Fibroblast of skin of left biceps (primary cell): ENCODE measurements at places on chromosomes 13 and 19.

- DNase-seq, result no peak
Observed at GRCh38 chr13:82412749-82413148, 1469.5 kb downstream of the SLITRK1 start.

DNA sequence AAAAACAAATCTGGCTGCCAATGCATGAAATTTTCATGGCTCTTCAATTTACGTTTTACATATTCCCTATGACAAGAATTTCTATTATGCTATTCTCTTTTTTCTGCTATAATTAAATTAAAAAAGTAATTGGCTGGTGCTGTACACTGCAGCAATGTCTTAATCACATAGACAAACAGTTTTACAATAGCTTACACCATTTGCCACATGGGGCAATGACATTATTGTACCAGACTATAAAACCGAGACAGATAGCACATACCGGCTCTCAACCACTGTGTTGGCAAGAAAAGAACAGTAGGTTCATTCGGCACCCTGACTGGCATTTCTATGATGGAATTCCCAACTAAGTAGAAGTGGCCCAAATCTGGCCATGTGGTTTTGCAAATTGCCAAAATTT, 67.7 kb downstream of the DACH1 start:
- no peak for DNase-seq

- DNase-seq, result no peak
Observed at GRCh38 chr13:73497430-73497829, 438.6 kb downstream of the KLF5 start.

DNA sequence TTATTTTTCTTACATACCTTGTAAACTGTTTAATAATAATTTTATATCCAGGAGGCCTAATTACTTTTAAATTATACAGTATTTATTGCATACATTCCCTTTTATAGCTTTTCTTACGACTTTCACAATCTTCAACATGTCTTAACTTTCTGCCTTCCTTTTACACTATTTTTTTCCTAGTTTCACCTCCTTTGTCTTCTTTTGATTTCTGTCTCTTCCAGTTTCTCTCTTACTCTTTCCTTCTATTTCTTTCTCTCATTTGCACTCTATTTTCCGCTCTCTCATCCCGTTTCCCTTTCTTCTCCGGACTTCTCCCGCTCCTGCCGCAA, 11.5 kb downstream of the ZNF552 start:
- DNase-seq, result no peak

GRCh38 chr19:44401139-44402115, at the start of gene ZNF285:
Gene ZNF285 (minus strand): TSS chr19:44401608. CDS start chr19:44397213, 4,395 bp downstream.
- DNase-seq, result peak; percentile 89

DNA sequence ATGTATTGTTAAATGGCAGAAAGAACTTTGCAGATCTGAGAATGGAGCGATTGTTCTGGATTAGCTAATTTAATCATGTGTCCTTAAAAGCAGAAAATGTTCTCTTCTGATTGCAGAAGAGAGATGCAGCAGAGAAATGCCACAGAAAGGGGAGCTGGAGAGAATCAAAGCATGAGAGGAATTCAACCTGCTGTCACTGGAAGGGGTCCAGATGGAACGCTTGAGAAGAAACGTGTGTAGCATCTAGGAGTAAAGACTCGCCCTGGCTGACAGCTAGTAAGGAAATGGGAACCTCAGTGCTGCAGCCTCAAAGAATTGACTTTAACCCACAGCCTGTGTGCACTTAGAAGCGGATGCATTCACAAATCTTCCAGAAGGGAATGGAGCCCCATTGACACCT, 502.8 kb downstream of the KLF12 start:
- DNase-seq, result no peak

GRCh38 chr13:110448230-110448629, 113.3 kb downstream of the RAB20 start:
- peak; percentile 47 for DNase-seq

DNA sequence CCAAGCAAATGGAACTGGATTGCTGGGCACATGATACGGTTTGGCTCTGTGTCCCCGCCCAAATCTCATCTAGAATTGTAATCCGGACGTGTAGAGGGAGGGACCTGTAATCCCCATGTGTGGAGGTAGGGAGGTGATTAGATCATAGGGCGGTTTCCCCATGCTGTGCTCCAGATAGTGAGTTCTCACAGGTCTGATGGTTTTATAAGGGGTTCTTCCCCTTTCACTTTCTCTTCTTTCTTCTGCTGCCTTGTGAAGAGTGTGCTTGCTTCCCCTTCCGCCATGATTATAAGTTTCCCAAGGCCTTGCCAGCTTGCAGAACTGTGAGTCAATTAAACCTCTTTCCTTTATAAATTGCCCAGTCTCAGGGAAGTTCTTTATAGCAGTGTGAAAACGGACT, 32.6 kb upstream of the MTIF3 start:
- no peak for DNase-seq

- no peak for DNase-seq
Observed at GRCh38 chr19:13764821-13765394, 586 bp downstream of the MRI1 start.

DNA sequence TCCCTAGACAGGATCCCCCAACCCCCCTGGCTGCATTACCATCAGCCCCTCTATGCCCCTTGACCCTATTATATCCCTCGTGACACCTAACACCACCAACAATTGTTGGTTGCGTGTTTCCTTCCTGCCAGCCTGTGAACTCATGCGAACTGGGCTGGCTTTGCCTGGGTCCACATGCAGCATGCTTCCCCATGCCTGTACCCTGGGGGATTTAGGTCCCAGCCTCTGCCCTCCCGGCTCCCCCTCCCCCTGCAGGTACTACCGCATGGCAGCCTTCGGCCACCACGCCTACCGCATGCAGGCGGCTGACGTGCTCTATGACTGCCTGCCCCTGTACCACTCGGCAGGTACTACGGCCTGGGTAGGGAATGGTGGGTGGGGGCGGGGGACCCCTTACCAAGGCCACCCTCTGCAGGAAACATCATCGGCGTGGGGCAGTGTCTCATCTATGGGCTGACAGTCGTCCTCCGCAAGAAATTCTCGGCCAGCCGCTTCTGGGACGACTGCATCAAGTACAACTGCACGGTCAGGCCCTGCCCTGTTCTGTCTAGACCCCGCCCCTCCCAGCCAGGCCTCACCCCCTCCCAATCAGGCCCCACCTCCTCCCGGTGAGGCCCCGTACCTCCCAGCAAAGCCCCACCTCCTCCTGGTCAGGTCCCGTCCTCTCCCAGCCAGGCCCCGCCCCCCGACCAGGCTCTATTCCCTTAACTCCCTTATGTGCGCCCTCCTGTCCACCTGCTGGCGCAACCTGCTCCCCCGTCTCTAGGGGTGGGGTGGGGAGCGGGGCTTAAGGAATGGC, 18.5 kb downstream of the SLC27A1 start:
- DNase-seq, result no peak

- DNase-seq, result no peak
Observed at GRCh38 chr19:58366585-58367430, 4.3 kb upstream of the ZNF497 start.

- DNase-seq, result no peak
Observed at GRCh38 chr13:98032168-98032567, 78.7 kb downstream of the IPO5 start.

- no peak for DNase-seq
Observed at GRCh38 chr13:26465514-26465913, 92.0 kb upstream of the WASF3 start.

DNA sequence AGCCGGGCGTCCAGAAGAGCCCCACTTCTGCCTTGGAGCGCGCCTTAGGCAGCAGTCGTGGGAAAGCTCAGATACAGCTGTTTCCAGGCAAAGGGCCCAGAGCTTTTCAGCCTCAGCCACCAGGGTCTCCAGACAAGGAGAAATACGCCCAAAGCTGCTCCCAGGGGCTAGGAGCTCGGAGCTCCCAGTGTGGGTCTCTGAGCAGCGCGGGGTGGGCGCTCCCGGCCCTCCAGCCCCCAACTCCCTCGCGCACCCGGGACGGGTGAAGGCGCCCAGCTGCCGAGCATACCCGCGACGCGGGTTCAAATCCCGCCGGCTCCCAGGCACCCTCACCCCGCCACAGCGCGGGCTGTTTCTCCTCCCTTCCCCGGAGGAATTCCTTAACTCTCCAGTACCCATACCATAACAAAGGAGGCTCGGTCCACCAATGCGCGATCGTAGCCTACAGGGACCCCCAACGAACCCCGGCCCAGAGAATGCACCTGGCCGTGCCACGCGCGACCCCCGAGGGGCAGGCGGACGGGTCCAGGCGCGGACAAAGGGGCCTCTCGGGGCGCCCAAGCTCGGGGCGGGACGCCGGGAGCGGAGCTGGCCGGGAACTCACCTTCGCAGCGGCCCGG, 507 bp downstream of the COL4A1 start:
- no peak for DNase-seq

DNA sequence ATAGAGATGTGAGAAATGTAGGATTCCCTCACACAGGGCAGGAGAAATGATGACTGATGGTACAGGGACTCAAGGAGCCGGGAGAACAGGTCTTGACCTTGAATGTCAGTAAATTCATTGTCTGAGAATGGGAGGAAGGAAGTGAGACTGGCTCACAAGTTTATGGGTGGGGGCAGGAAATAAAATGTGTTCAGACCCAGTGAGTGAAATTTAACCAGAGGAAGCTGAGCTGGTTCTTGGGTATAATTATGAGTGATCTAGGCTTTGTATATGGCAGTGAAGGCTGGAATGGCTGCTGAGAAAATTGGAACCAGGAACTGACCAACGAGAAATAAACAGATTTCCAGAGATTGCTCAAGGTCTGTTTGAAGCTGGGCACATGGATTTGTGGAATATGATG, 6.3 kb upstream of the IGSF23 start:
- no peak for DNase-seq

GRCh38 chr13:31042481-31043165, 110.2 kb downstream of the TEX26 start:
- no peak for DNase-seq

DNA sequence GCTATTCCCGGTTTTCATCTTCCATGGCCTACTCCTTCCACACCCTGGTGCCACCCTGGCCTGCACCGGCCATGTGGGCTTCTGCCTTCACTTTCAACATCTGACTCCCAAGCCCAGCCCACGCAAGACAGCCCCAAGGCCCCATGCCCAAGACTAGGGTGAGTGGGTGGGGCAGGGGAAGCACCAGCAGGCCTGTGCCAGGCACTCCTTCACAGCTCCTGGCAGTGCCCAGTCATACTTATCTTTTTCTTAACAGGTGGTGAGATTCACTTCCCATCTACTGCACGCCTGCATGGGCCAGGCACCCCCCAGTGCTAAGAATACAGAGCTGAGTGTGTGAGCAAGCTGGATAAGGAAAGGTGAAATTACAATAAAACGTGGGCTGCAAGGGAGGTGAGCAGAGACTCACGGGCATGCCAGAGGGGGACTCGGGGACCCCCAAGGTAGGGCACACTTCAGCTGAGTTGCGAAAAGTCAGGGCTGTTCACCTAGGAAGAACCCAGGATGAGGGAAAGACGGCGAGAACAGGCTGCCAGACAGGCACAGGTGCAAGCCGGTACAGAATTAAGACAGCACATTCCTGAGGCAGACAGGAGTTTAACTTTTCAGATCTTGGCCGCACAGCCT, 55.7 kb downstream of the COL4A1 start:
- DNase-seq, result no peak

- DNase-seq, result no peak
Observed at GRCh38 chr13:95447814-95448213, 104.7 kb upstream of the CLDN10 start.

DNA sequence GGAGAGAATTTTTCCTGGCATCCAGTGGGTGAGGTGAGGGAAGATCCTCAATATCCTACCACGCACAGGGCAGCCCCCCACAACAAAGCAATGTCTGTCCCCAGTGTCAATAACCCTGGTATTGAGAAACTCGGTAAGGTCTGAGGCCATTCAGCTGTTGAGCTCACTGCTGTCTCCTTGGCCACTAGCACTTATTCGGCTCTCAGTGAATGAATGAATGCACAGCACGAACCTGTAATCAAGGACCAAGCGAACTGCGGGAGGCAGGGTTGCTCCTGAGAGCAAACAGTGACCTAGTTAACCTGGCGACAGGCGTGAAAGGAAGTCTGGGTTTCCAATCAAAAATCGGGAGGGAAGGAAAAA, 640 bp downstream of the ZSCAN5A start:
- no peak for DNase-seq

DNA sequence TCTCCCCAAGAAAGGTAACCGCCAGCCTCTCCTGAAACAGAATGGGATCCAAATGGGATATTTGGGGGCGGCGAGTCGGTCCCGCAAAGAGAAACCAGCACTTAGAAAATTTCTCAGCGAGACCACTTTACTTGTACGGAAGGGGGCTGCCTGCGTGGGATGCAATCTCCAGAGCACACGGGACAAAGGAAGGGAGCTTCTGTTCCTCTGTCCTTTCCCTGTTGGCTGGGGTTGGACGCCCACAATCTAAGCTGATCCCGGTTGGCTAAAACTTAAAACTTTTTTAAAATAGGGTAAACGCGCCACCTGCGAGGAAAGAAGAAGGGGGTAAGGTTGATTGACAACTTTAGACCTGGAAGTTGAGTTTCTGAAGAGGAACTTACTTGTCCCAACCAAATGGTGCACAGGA, 826 bp upstream of the BSG start:
- DNase-seq, result no peak

- no peak for DNase-seq
Observed at GRCh38 chr19:11108746-11109145, 19.5 kb downstream of the LDLR start.

GRCh38 chr13:108760129-108760528, 130.7 kb downstream of the MYO16 start:
- DNase-seq, result no peak

- DNase-seq, result no peak
Observed at GRCh38 chr13:108155185-108156106, 59.9 kb downstream of the LIG4 start.

GRCh38 chr13:93249364-93250306, 23.0 kb downstream of the GPC6 start:
- no peak for DNase-seq

DNA sequence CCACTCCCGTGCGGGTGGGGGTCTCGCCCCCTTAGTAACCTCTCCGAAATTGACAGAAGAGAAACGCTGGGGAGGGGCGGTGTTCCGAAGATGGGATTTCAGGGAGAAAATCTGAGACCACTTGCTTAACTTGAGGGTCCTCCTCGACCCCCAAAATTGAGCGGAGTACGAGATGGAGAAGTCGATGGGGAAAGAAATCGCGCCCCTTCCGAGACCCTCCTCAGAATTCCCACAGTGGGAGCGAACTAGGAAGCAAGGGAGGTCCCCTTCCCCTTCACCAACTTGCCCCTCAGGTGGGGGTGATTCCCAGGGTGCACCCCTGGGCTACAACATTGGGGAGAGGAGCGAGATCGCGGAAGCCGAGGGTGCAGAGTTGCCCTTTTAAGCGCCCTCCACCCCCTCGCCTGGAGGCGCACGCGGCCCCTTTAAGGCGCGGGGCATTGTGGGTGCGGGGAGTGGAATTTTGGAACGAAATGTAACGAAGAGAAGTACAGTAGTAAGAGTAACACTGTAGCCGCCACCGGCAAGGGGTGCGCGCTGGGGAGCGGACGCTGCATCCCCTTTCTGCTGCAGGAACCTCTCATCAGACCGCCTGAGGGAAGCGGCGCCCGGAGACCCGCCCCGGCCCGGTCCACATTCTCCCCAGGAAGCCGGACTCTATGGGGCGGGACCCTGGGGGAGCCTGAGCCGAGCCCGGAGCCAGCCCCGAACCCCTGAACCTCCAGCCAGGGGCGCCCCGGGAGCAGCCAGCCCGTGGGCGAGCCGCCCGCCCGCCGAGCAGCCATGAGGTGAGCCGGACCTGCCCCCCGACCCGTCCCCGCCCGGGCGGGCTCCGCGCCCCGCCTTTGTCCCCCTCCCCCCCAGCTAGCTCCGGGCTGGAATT, at the start of gene VASP:
TSS of gene VASP (plus strand) at position 491 of the 883 bp plus-strand sequence. CDS start at position 784, 293 bp downstream.
- peak; percentile 64 for DNase-seq

GRCh38 chr13:79692846-79693245, 211.9 kb downstream of the NDFIP2 start:
- DNase-seq, result no peak

GRCh38 chr13:50370303-50370950, 355.2 kb downstream of the KCNRG start:
- DNase-seq, result no peak
